NCI-H2171 treated with DMSO at 0.1 percent for 48 hours (cell line): ENCODE measurements at places on chromosomes 1 and 21.
A peak's percentile ranks its signal among the peaks of the same experiment; 100 is the strongest.

GRCh38 chr21:45050797-45051489 lies 23.4 kb upstream of the ADARB1 start:
- DNase-seq, result no peak

- DNase-seq, result no peak
These were observed 60.3 kb upstream of the KCNK2 start for GRCh38 chr1:215022204-215022603.

GRCh38 chr1:231936983-231937775 lies 310.6 kb downstream of the DISC1 start:
- DNase-seq, result peak; percentile 22

DNA sequence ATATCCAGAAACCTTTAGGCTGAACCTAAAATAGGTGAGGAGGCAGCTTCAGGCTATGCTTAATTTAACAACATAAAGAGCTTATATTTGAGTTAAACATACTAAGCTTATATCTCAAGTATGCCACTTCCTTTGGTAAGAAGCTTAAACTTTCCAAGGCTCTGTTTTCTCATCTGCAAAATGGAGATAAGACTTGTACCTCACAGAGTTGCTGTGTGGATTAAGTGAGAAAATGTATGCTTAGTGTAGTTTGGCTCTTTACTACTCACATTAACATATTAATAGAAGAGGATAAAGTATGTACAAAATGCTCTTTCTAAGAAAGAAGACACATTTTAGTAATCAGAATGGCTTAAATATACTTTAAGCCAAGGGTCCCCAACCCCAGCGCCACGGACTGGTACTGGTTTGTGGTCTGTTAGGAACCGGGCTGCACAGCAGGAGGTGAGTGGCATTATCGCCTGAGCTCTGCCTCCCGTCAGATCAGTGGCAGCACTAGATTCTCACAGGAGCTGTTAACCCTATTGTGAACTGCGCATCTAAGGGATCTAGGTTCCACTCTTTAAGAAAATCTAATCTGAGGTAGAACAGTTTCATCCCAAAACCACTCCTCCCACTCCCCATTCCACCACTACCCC lies 77.2 kb downstream of the HS2ST1 start:
- no peak for DNase-seq

DNA sequence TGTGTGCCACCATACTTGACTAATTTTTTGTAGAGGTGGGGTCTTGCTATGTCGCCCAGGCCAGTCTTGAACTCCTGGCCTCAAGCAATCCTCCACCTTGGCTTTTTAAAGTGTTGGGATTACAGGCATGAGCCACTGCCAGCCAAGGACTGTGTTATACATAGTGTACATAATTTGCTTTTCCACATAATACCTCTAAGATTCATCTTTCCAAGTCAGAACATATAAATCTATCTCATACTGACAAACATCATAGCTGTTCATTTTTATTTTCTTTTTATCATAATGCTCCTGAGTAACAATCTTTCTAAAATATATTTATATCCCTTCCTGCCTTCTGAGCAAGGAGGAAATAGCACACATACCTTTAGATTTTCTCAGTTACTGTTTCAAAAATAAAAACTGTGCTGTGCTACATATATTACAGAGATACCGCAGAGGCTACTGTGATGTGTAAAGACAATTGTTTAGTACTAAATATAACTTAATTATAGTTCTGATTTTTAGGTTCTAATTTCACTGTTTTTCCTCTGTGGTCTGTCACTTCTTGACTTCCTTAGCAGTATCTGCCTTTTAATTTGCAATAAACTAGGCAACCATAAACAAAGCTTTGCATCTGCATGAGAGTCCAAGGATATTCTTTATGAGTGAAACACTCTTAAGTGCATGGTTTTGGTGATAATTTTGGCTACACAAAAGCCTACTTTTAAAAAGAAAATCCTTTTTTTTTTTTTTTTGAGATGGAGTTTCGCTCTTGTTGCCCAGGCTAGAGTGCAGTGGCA lies 59.3 kb downstream of the EYA3 start:
- DNase-seq, result no peak

- DNase-seq, result no peak
These were observed 27.3 kb upstream of the MED18 start for GRCh38 chr1:28301368-28302174.

- no peak for DNase-seq
These were observed 53.6 kb downstream of the CHODL start for GRCh38 chr21:18298228-18298627.

DNA sequence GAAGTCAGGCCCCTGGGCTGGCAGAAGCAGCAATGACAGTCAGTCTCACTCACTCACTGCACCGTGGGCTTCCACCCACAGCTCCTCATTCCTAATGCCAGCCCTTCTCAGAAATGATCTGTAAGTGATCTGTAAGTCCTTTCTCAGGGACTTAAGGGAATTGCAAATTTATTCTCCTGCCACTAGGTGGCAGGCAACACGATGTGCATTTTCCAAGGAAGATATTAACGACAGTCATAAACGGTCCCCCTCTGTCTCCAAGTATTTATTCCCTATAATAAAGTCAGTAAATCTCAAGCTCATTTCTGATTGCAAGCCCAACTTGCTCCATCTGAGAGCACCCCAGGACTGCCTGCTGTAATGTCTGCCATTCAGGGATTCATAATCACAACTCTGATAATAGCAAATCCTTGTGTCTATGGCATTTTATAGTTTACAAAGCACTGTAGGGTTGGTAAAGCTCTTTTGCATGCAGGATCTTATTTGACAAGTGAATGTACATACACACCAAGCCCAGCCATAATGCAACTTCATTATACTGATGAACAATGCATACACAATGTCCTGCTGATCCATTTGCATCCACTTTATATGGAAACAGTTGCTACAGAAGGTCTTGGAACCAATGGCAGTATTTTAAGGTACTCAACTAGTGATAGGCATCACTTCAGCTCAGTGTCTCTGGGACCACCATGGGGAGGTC lies 380.5 kb upstream of the CAMK1G start:
- peak; percentile 60 for DNase-seq

DNA sequence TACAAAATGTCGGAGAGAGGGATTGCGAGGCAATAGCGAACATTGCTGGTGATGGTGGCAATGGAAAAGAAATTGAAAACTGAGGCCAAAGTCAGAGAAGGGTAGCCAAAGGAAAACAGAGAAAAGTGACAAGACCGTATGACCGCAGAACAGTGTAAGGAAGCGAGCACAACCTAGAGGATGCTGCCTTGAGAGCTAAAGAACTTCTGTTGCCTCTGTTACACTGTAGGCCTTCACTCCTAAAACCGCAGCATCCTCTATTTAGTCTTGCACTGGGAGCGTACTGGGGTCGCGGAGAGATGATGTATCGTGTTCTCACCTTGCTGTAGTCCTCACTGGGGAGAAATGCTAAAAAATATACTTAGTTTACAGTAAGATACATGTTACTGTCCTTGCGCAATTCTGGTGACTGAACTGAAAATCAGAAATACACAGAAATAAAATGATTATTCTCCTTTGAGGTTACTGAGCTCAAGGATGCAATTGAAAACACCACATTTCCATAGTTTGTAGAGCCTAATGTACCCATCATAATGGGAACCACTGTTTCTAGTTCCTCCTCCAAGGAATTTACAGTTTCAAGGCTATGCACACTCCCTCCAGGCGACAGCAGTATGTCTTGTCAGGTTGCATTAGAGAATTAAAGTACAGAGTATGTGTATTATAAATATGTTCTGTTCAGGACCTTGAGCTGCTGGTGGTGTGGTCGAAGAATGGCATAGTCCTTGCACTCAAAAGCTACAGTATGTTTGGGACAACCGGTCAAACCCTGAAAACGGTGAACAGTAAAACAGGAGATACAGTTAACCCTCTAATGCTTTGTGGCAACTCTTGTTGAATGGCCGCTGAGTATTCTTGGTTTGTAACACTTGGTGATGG lies 1.3 kb downstream of the NEK7 start:
- DNase-seq, result no peak

DNA sequence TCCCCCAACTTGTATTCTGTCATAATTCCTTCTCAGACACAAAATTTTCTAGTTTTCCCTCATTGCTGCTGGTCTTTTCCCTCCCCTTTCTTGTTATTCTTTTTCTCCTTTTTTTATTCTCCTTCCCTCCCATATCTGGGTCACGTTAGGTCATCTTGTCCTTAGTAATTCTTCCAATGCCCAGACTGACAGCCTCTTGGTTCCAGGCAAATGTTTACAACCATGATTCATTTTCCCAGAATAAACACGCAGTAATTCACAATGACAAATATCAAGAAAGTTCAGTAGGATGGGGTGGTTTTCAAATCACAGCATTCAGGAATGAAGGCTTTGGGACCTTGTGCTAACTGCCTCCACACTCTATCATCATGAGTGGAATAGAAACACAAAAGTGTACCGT lies 25.2 kb downstream of the NHLH2 start:
- no peak for DNase-seq

DNA sequence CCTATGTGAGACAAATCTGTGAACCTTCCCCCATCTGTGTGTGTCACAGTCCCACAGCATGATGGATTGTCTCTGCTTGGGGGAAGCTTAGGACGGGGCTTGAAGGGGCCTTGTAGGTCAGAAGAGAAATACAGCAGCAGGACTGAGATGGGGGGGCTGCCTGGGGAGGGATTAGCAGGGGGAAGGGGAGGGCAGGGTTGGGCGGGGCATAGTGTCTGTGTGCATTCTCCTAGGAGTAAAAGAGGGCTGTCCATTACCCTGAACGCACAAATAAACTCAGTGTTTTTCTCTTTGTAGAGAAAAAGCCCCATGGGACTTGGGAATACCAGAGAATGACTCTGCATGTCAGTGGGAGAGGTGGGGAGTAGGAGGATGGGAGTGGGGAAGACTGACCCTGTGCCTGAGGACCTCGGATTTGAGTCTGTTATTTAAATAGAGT lies 16.4 kb downstream of the RNF220 start:
- peak; percentile 38 for DNase-seq

DNA sequence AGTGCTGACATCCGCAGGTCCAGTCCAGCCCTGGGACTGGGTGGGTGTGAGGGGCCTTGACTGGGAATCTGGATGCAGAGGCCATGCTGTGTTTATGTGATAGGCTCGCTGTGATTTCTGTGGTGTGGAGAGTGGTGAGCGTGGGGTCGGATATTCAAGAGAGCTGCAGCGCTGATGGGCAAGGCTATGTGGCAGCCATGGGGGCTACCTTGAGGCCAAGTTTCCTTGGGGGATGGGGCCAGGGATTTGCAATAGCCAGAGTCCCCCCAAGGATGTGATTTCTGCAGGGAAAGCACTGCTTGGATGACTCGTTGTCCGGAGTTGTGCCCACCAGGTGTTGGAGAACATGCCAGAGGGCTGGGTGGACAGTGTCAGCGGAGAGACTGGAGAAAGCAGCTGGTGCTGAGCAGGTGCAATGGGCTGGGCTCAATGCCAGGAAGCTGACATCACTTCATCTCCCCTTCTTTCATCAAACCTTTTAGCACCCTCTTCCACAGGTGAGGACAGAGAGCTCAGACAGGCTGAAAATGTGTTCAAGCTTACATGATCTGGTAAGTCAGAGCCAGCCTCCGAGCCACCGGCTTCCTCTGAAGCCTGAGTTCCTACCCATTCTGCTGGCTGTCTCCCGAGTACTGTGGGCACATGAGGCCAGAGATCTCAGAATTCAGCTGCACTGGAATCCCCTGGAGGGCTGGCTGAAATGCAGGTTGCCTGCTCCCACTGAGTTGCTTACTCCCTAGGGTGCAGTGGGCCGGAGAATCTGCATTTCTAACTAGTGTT lies 132.9 kb downstream of the RHOU start:
- peak; percentile 93 for DNase-seq

GRCh38 chr1:81443288-81443687 lies 357.4 kb upstream of the ADGRL2 start:
- DNase-seq, result no peak

- DNase-seq, result no peak
These were observed 62.1 kb upstream of the NRIP1 start for GRCh38 chr21:15126948-15127347.

GRCh38 chr1:195472291-195472690 lies 1135.9 kb downstream of the KCNT2 start:
- DNase-seq, result no peak

GRCh38 chr1:174433451-174433850 lies 14.3 kb upstream of the GPR52 start:
- no peak for DNase-seq

GRCh38 chr1:44217809-44218410 lies 4.6 kb downstream of the DMAP1 start:
- DNase-seq, result peak; percentile 69

DNA sequence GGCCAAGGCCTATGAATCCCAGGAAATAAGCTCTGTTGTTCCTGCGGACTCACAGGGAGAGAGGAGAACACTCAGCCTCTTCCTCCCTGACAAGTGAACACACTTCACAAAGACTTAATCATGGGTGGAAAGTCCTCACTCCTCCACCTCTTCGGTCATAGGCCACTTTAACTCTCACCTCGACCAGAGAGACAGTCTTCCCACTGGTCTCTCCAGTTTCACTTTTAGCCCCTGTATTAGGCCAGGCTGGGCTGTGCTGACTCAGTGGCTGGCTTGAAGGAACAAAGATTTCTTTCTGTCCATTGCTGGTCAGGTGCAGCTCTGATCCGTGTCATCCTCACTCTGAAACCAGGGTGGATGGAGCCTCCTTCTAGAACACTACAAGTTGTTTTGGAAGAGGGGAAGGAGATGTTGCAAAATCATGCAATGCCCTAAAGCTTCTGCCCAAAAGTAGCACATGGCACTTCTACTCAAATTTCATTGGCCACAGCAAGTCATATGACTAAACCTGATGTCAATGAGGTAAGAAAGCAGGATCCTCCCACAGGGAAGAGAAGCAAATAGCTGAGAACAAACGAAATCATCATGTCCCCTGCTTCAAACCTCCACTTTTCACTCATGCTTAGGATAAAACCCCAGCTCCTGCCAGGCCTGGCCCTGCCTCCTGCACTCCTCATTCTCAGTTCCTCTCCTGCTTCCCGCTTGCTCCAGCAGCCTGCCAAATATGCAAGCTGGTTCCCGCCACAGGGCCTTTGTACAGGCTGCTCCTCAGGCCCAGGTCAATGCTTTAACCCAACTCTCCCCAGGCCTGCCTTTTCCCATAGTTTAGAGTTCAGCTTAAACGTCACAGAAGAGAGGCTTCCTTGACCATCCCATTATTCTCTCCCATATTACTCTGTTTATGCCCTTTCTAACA lies 150.5 kb upstream of the RUNX3 start:
- DNase-seq, result no peak

DNA sequence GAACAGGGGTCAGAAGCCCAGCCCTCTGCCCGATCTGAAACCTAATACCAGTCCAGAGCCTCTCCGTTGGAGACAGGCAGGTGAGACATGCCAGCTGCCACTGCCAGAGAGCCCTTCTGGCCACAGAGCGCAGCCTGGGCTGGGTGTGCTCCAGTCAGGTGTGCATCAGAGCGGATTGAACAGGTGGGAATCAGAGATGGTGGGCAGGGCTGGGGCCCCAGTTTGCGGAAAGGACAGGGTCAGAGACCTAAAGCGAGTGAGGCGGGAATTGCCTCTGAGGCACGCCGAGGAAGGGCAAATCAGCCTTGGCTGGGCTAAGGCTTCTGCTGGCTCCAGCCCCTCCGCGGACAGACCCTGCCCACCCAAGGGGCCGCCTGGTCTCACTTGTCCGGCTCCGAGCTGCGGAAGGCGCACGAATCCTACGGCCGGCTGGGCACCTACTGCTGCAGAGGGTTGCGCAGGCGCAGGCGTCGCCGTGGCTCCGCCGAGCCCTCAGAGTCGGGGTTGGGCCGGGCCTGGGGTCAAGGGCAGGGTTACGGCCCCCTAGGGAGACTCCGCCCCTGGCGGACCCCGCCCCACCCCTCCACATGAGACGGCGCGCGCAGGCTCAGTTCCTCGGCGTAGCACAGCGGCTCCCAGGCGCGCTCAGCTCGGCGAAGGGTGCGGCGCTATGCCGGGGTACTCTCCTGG lies 10.3 kb downstream of the CPLANE2 start:
- DNase-seq, result peak; percentile 74
